Activated CD4-positive, alpha-beta T cell treated with anti-CD3 and anti-CD28 coated beads, Interleukin-2, amount 50 U/mL, for 48 hours (primary cell): ENCODE measurements at places on chromosomes 2 and 18.

- no peak for DNase-seq
These were observed 178.8 kb upstream of the MMADHC start for GRCh38 chr2:149766339-149766738.

DNA sequence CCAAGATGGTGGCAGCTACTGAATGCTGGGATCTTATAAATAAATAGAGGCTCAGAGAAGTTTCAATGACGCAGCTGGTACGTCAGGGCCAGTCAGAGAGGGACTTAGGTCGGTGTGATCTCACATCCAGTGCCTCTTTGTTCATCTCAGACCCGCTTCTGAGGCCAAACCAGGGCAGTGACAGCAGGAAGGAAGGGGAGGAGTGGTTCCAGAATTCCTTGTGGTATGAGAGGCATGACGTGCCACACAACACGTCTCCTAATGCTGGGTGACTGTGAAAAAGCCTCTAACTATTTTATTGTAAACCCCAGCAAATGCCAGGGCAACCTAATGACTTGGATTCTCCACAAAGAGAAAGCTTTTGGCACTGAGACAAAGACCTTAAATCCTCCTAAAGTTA, 423.3 kb downstream of the LPIN1 start:
- DNase-seq, result peak; percentile 62

DNA sequence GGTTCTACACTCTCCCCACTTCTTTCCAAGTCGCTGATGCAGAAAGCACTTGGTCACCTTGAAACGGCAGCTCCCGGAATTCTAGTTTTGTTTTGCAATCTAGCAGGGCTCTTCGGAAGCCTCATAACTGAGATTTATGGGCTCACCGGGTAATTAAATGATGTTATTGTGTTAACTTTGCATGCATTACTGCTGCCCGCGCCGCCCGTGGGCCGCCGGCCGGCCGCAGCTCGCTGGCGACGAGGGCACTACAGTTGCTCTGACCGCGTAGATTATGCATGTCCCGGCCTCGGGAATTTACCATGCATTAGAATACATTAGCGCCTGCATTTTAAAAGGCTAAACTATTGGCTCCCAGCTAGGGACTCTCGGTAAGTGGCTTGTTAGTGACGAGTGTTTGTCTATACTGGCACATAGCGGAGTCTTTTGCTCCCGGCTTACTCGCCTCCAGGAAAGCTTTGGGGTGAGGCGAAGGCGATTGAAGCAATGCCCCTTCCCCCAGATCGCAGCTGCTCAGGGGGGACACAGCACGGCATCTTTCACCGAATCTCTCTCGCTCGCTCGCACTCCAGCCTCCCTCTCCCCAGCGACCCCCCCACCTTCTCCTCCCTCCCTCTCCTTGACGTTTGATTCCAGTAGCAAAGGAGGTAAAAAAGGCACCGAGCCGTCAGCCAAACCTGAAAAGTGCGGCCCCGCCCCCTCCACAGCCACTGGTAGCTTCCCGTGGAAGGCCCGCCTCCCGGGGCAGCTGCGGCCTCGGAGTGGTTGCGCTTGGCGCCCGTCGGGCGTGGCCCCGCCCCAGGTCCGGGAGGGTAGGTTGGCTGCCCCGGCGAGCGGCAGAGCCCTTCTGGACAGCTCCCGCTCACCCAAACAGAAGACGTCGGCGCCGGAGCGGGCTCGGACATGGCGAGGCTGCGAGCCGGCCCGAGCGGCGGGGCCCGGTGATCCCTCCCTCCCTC, at the start of gene ONECUT2:
Gene ONECUT2 (plus strand): TSS at position 839 of the 959 bp plus-strand sequence. CDS start 343 bp downstream, outside the sequence.
- peak; percentile 69 for DNase-seq

DNA sequence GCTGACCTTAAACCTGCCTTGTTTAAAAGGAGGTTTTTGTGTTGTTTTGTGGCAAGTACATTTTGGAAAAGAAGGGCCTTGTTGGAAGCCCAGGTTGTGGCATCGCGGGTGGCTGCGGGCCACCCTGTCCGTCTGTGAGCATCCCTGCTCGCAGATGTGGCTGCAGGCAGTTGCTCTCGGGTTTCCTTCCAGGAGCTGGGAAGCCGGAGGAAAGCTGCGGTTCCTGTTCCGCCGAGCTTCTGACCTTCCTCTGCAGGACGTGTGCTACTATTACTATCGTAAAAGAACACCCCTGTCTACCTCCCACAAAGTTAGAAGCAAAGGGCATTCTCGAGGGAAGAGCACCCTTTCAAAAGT, 766 bp downstream of the MFF start:
- peak; percentile 22 for DNase-seq

DNA sequence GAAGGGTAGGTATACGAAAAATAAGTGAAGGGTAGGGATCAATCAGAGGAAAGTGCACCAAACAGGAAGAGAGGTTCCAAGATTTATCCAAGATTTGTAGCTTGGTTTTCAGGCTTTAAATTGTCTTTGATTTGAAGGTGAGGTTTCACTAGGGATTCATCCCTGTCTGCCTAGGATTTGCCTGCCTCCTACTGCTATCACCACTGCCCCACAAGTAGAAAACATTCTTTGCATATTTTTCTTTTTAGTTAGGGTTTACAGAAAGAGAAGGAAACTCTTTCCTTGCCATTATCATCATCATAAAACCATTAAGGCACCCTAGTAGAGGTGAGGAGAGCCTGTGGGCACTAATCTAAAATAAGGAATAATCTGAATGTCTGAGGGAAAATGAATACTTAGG, 45.8 kb upstream of the TANC1 start:
- DNase-seq, result no peak

GRCh38 chr18:49214706-49215105, 245.7 kb downstream of the DYM start:
- no peak for DNase-seq

DNA sequence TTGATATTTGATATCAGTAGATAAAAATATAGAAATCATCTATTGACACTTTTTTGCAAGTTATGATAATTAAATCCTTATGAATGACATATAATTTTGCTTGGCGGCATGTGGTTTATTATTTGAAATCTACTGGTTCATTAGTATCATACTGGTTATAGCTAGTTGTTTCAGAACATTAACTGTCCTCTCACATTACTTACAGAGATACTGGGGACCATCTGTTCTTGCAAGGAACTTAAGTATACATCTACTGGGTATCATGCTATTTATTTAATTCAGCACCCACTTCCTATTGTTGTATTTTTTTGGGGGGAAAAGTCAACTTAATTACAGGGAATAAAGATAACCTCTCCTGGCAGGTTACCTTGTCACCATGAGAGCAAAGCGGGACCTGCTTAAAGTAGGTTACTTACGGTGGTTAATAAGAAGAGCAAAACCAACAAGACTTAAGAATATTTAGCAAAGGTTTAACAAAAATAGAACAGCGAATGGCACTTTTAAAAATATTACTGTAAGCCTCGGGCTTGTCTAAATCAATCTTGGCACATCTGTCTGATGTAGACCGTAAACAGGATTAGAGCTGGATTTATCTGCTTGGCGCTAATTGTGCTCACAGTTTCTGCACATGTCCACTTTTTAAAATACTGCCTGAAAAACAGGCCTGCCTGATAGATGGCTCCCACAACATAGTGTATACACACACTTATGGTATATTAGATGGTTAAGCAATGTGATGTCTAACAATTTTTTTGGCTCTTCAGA, 41.8 kb downstream of the CERKL start:
- no peak for DNase-seq
